IPS-NIHi11 (cell line): ENCODE measurements at places on chromosomes 12 and 14.
A peak's percentile ranks its signal among the peaks of the same experiment; 100 is the strongest.

GRCh38 chr12:94616203-94616729 lies 34.1 kb downstream of the TMCC3 start:
- DNase-seq: peak; percentile 24

- peak; percentile 44 for DNase-seq
These were observed 32.1 kb downstream of the GALNT16 start for GRCh38 chr14:69291891-69292561.

GRCh38 chr14:26694521-26694920 lies 96.7 kb upstream of the NOVA1 start:
- no peak for DNase-seq

DNA sequence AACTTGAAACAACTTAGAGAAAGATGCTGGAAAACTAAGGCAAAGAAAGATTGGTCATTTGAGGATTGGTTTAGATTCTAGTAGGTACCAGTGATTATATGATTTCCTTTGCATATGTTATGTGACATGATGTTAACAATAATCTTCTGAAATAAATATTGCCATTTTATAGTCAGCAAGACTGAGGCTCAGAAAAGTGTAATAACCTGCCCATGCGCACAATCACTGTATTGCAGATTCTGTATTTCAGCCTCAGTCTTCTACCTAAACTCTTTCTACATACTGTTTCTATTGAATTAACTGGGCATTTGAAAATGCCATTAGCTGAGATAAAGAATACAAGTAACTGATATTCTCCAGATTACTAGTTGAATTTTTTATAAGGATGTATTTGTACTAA lies 61.3 kb downstream of the FGD4 start:
- no peak for DNase-seq

DNA sequence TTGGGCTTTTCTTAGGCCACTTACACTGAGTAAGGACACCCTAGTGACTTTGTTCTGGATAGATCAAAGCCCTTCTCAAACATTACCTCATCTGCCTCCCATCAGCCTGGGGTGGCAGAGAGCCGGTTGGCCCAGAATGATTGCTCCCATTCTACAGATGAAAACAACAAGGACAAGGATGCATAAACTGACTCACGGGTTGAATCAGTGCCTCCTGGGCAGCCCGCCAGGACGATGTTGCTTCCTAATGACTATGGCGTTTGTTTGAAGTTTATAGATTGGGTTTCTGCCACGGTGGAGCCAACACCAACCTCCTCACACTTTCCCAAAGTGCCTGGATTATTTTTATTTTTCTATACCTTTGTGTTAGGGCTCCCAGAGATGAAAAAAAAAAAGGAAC lies 3.6 kb upstream of the VRK1 start:
- DNase-seq: no peak

DNA sequence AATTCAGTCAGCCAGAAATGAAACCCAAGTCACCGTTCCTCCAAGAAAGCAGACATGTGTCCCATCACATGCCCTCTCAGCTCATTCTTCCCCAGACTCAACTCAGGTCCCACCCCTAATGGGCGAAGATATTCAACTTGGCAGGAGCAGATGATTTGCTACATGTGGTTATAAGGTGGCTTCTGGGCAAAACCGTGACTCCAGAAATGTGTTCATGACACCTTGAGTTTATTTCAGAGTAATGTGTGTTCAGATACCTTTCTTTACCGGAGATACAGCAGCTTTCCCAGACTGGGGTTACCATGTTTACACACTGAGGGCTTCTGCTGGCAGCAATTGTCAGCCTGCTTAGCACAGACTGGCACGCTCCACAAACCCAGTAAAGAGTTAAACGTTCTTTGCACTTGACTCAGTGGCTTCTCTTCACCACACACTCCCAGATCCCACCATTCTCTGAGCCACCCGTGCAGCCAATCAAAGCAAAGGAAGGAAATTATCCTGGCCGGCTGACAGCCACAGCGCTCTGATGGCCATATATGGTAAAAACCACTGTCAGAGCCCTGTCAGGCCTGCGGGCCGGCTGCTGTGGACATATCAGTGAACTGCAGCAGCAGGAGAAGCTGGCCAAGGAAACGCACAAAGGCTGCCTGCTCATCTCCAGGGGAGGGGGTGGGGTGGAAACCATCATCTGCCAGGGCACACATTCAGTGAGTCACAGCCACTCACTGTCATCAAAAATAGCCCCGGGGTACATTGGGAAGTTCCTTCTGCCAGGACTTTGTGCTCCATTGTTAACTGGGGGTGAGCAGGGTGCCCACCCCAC lies 39.9 kb downstream of the CORO1C start:
- peak; percentile 85 for DNase-seq

GRCh38 chr12:87119713-87120112 lies 863.5 kb upstream of the MGAT4C start:
- no peak for DNase-seq

DNA sequence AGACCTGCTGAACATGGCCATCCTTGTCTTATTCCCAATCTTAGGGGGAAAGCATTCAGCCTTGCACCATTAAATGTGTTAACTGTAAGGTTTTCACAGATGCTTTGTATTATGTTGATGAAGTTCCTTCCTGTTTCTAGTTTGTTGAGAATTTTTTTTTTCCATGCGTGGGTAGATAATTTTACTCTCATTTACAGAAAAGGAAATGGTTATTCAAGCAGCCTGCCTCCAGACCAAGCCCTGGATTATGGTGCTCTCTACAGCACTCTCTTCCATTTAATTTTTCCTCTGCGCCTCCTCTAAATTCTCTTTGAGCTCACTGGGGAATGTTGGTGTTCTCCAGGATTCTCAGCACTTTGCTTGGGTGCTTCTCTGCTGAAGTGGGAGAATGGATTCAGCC lies 179.3 kb upstream of the PZP start:
- DNase-seq: no peak

DNA sequence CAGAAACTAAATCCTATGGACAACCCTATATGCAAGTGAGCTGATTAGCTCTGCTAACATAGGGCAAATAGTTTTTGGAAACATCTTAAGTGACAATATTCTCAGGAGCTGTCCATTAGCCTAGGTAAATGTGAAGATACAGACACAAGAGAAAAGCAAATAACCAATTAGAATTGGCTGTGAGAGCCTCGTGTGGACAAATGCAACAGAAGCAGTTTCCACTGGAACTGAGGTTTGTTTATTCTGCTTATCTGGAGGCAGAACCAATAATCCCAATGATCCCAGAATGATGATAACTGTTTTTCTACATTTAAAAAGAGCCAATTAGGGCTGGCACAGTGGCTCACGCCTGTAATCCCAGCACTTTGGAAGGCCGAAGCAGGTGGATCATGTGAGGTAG lies 43.2 kb upstream of the YAF2 start:
- no peak for DNase-seq

GRCh38 chr12:110972866-110973265 lies 52.5 kb upstream of the MYL2 start:
- DNase-seq: no peak

GRCh38 chr14:61609884-61610283 lies 85.4 kb upstream of the HIF1A start:
- no peak for DNase-seq

GRCh38 chr14:100850841-100851585 lies 25.1 kb downstream of the MEG3 start:
- peak; percentile 85 for DNase-seq

DNA sequence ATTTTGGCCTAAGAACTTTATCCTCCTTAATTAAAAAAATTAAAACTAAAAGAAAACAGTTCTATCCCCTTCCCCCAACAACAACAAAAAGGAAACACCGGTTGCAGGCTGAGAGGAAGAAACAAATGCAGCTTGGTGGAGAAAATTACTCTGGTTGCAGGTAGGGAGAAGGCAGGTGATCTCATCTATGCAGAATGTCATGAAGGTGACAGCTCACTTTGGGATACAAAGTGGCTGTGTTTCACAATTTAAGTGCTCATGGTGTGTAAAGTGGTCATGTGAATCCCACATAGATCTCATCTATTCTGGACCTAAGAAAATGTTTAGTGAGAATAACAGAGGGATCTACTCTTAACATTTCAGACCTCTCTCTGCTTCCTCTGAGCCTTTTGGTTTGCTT lies 219.7 kb upstream of the PKP2 start:
- DNase-seq: peak; percentile 10

- no peak for DNase-seq
These were observed 42.5 kb upstream of the OTOGL start for GRCh38 chr12:80056845-80057244.

GRCh38 chr14:28754209-28754985 lies 12.2 kb upstream of the FOXG1 start:
- DNase-seq: peak; percentile 48

DNA sequence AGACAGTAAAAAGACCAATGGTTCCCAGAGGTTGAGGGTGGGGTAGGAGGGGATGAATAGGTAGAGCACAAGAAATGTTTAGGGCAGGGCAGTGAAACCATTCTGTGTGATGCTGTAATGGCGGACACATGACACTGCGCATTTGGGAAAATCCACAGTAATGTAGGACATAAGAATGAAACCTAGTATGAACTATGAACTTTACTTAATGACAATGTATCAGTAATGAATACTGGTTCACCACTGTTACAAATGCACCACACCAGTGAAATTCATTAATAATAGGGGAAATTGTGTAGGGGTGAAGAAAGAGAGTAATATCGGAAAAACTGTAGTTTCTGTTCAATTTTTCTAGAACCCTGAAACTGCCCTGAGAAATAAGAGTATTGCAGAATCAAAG lies 5.6 kb downstream of the ERH start:
- no peak for DNase-seq

GRCh38 chr14:61337893-61338292 lies 16.5 kb downstream of the PRKCH start:
- DNase-seq: no peak

- no peak for DNase-seq
These were observed 57.2 kb upstream of the GNPNAT1 start for GRCh38 chr14:52848626-52849025.

- no peak for DNase-seq
These were observed 486.3 kb downstream of the LRIG3 start for GRCh38 chr12:58433959-58434358.

GRCh38 chr14:21233457-21234076 lies 35.7 kb downstream of the HNRNPC start:
- DNase-seq: peak; percentile 24
